Lower leg skin (tissue), 4 donors: ENCODE measurements at places on chromosomes 12 and 14.

GRCh38 chr12:68007033-68007432 lies 17.8 kb downstream of the IFNG-AS1 start:
- DNase-seq = no peak

DNA sequence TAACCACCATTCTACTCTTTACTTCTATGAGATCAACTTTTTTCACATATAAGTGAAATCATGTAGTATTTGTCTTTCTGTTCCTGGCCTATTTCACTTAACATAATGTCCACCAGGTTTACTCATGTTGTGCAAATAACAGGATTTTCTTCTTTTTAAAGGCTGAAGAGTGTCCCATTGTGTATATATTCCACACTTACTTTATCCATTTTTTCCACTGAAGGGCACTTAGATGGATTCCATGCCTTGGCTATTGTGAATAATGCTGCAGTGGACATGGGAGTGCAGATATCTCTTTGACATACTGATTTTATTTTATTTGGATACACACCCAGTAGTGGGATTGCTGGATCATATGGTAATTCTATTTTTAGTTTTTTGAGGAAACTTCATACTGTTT lies 181.1 kb upstream of the HMGA2 start:
- no peak for DNase-seq

- no peak for DNase-seq
Measured at GRCh38 chr14:34750670-34751069, 36.3 kb upstream of the CFL2 start.

DNA sequence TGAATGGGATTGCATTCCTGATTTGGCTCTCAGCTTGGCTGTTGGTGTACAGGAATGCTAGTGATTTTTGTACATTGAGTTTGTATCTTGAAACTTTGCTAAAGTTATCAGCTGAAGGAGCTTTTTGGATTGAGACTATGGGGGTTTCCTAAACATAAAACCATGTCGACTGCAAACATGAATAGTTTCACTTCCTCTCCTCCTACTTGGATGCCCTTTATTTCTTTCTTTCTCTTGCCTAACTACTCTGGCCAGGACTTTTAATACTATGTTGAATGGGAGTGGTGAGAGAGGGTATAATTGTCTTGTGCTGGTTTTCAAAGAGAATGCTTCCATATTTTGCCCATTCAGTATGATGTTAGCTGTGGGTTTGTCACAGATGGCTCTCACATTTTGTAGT lies 141.5 kb downstream of the CEP83 start:
- no peak for DNase-seq

- DNase-seq = no peak
Measured at GRCh38 chr12:123041811-123042655, 61.6 kb downstream of the ARL6IP4 start.

- no peak for DNase-seq
Measured at GRCh38 chr14:73235531-73236155, 1.7 kb upstream of the PAPLN start.

- DNase-seq = no peak
Measured at GRCh38 chr12:93167331-93167730, 210.4 kb upstream of the NUDT4 start.

DNA sequence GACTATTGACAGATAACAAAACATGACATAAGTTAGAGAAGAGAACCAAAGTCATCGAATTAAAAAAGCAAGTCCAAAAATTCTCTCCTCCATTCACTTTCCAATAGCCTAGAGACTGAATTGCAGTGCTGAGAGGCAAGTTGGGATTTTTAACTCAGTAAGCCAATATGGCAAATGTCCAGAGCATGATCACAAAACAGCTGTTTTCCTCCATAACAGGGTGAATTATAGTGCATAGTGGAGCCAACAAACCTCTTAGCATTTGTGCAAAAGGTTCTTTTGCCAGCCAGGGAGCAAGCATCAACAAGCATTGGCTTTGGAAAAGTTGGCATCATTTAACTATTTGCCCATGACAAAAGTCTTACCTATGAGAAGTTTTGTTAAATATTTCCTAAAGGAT lies 458.8 kb upstream of the NOVA1 start:
- no peak for DNase-seq

GRCh38 chr14:101250336-101250947 lies 310.9 kb upstream of the DIO3 start:
- no peak for DNase-seq

DNA sequence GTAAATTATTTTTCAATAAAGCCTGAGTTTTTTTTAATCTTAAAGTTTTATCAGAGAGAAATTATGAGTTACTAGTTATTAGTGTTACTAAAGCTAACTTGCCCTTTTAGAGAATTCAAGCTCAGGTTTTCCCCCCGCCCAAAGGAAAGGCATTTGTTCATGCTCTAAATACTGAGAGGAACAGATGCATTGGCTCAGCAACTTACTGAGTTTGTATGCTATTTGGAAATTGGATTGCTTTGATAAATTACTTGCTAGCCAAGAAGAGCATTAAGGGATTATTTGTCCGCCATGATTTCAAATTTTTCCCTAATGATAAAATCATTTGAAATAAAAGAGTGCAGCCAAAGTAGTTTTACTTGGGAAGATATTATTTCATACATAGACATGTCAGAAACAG lies 149.4 kb downstream of the METTL25 start:
- DNase-seq = no peak

DNA sequence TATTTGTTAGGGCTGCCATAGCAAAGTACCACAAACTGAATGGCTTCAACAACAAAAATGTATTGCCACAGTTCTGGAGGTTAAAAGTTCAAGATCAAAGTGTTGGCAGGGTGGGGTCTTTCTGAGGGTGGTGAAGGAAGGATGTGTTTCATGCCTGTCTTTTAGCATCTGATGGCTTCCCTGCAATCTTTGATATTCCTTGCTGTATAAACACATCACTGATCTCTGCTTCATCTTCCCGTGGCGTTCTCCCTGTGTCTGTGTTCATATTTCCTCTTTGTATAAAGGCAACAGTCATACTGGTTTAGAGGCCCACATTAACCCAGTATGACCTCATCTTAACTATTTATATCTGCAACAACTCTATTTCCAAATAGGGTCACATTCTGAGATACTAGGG lies 167.5 kb downstream of the BTG1 start:
- no peak for DNase-seq

DNA sequence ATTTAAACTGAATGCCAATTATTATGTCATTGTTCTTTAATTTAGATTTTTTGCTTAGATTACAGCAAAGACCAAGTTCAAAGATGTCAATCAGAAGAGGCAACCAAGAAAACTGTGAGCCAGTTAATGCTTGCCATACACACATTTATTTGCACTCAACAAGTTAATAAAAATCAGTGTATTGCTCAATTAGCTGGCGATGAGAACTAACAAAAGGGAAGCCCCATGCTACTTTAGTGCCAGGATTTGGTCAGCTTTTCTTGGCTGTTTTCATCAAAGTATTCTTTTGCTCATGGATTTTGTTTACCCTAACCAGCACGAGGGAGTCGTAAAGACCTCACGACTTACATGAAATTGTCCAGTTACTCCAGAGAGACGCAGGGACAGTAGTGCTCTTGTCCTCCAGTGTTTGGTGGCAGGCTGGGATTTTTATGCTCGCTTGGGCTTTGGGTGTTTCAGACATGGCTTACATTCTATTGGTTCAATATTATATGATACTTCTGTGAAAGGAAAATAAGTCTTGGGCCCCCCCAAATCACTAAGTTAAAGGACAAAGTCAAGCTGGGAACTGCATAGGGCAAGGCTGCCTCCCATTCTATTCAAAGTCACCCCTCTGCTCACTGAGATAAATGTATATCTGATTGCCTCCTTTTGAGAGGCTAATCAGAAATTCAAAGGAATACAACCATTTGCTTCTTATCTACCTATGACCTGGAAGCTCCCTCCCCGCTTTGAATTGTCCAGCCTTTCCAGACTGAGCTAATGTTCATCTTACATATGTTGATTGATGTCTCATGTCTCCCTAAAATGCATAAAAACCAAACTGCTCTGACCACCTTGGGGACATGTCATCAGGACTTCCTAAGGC lies 7.4 kb upstream of the B4GALNT1 start:
- peak; percentile 26 for DNase-seq

DNA sequence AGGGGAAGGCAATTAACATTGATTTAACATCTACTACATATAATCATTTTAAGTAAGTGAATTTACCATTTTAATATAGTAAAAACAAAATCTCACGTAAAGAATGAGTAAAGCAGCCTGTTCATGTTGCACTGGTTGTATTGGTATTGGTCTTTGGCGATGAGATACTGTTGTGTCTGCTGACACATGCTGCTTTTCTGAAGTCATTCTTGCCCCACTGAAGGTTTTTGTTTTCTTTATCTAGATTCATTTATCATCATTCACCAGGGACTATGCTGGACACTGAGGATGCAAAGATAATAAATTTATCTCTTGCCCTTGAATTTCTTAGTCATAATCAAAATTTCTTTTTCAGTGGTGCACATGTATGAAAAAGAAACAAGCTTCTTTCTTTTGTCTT lies 246.2 kb upstream of the NPAS3 start:
- DNase-seq = no peak

DNA sequence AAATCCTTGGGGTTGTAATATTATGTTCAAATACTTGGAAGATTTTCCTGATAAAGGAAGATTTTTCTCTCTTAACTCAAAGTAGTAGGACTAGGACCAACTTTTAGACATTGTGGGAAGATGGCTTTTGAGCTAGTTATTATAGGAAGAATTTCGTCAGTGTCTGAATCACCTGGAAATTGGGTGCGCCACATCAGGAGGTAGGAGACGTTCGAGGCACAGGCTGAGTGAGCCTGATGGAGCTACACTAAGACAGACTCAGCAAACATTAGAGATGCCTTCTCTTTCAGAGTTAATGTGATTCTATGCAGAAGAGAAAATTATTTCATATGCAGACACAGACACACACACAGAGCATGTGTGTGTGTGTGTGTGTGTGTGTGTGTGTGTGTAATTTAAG lies 84.7 kb downstream of the DERA start:
- DNase-seq = no peak

GRCh38 chr14:90523961-90524875 lies 127.4 kb downstream of the CALM1 start:
- no peak for DNase-seq

- no peak for DNase-seq
Measured at GRCh38 chr14:62847168-62847567, 198.1 kb downstream of the KCNH5 start.

GRCh38 chr14:90815572-90815821 lies 733 bp downstream of the TTC7B start:
- no peak for DNase-seq

DNA sequence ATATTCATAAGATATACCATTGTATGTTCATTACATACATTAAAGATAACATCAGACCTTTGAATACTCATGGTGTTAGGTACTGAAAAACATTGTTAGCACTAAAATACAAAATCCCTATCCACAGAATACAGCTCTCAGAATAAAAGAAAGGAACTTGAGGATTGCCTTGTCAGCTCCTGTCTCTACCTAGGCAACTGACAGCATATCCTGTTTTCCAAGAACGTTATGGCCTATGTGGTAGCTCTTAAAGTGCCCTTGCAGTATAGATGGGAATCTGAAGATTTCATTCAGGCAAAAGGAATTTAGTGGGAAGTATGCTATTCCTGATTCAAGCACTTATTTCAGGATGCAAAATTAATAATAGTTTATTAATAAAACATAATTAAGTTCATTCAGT lies 1.8 kb upstream of the PPP1R12A start:
- DNase-seq = no peak

GRCh38 chr12:24931666-24932405 lies 17.1 kb downstream of the BCAT1 start:
- DNase-seq = no peak

DNA sequence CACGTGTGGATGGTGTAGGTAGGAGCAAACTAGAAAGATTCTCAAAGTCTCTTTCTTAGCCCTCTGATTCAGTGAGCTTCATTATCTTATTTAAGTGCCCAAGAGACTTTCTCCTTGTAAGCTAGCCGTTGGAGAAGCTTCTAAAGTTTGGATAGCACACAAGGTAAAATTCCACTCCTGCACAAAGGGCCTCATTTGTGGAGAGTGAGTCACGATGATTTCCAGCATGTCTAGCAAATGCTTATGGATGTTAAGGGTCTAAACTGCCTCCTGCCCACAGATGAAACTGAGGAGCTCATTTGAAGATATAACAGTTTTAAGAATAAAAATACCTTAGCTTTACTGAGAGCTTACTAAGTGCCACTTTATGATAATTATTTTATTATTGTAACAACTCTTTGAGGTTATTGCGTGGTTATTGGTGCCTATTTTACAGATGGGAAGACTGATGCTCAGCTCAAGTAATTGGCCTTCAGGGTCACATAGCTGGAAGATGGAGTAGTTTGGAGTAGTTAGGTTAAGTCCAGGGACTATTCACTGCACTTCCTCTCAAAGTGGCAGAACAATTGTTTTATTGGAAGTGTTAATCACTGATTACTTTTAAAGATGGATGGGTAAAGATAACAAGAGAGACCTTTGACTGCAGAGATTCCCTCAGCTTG lies 78.7 kb upstream of the HIF1A start:
- no peak for DNase-seq

DNA sequence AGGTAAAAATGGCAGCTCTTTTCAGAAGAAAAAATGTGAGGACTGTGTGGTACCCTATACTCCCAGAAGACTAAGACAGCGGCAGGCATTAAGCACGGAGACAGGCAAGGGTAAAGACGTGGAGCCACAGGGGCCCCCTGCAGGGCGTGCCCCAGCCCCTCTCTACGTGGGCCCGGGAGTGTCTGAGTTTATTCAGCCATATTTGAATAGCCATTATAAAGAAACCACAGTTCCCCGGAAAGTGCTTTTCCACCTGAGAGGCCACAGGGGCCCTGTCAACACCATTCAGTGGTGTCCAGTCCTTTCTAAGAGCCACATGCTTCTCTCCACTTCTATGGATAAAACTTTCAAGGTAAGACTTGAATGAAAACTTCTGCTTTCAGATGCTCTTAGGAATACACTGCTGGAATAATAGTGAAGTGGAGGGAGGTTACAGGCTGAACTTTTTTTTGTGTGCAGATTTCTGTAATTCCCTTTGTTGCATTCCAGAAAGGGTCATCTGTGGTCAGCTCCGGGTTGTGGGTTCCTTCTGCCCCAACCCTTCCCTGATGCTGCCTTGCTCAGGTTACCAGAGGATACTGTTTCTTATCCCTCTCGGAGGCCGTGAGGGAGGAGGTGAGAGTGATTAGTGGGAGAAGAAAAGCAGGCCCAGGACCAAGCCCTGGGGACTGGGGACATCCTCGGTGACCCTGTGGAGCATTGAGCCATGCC lies 58.4 kb downstream of the SLC25A47 start:
- no peak for DNase-seq

DNA sequence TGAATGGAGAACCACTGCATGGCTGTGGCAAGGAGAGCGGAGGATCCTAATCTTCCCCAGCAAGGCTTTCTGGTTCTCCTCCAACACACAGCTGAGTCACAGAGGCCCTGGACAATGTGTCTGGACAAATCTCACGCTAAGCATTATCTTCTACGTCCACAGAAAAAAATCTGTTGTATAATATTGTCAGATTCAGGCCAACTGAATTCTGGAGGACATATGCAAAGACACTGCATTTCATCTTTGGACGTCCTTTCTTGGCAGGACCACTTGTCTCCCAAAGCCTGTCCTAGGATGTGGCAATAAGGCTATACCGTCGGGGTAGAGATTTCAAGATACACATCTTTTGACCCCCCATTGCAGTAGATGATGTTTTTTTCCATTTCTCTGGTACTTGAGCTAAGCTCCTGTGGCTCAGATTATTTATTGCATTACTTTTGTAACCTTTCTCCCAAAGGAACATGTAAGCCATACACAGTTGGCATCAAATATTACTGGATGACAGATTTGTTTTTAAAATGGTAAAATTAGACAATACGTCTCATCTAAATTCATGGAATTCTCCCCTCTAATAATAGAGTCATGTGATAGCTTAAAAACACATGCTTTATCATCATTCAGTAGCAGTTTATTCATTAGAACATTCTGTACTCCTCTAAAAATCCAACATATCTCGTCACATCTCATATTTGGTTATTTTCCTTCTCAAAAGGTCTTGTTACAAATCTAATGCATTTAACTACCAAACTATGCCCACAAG lies 19.4 kb downstream of the LMO3 start:
- no peak for DNase-seq
